ENCODE measurements at places on chromosomes 12 and 14.

DNA sequence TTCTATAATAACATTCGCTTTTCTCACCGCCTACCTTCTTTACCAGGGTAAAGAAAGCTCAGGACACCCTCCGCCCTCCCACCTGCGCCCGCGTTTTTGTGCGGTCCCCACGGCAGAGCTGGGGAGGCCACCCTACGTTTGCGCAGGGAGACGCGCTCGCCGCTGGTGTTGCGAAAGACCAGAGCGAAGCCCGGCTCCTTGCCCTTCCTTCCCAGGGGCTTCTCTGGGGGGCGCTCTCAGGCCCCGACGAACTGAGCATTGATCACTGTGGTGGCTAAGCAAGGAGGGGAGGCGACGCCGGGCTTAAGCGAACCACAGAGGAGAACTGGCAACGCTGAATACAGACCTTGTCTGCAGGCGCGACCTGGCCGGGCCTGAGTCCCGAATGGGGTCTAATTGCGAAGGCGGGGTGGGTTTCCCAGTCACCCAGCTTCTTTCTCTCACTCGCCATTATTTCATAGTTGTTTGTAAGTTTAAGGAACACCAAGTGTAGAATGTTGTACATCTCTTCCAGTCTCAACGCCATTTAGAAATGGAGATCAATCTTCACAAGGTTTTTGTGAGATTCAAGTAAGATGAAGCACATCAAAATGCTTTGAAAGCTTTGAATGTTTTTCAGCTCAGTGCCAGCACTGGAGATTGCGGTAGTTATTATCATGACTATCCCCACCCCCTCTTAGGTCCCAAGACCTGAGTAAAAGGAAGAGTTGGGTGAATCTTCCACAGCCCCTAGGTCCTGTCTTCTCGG, 1.7 kb upstream of the NKX2-1 start:
- no peak for ATAC-seq

- ATAC-seq = no peak
These were observed 36.3 kb downstream of the PPP2R5C start for GRCh38 chr14:101797856-101798255.

DNA sequence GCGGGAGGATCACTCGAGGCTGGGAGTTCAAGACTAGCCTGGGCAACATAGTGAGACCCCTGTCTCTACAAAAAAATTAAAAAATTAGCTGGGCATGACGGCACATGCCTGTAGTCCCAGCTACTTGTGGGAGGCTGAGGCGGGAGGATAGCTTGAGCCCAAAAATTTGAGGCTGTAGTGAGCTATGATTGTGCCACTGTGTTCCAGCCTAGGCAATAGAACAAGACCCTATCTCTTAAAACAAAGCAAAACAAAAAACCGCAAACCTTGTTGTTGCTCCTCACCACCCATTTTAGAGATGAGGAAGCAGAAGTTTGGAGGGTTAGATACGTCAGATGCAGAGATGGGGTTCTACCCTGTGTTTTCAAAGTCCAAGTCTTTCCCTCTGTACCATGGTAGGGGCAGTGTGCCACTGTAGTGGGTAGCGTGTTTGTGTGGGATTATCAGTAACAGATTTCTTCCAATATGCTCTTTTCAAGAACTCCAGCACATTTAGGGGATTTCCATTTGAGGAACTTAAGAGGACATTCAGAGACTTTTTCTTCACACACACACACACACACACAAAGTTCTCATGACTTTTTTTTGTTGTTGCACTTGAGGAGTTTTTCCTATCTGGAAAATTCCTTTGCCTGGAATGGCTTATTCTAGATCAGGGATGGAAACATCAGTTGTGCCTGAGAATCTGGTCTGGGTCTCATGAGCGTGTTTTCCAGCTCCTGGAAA, 186.5 kb downstream of the CHST11 start:
- peak; percentile 44 for ATAC-seq

DNA sequence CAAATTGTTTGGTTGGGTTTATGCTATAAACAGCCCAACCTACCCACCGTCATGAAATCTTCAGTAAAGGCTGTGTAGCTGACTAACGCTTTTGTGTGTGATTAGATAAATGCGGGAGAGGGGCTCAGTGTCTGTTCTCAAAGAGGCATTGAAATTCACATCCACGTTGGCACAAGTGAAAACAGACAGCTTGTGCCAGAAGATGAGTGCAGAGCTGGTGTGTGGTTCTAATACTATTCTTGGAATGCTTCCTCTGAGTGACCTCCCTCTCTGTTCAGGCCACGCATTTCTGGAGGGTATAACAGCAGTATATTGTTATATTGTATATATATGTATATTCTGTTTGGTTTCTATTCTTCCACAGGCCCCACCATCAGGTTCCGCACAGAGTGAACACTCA, 263.8 kb downstream of the APAF1 start:
- ATAC-seq = no peak

DNA sequence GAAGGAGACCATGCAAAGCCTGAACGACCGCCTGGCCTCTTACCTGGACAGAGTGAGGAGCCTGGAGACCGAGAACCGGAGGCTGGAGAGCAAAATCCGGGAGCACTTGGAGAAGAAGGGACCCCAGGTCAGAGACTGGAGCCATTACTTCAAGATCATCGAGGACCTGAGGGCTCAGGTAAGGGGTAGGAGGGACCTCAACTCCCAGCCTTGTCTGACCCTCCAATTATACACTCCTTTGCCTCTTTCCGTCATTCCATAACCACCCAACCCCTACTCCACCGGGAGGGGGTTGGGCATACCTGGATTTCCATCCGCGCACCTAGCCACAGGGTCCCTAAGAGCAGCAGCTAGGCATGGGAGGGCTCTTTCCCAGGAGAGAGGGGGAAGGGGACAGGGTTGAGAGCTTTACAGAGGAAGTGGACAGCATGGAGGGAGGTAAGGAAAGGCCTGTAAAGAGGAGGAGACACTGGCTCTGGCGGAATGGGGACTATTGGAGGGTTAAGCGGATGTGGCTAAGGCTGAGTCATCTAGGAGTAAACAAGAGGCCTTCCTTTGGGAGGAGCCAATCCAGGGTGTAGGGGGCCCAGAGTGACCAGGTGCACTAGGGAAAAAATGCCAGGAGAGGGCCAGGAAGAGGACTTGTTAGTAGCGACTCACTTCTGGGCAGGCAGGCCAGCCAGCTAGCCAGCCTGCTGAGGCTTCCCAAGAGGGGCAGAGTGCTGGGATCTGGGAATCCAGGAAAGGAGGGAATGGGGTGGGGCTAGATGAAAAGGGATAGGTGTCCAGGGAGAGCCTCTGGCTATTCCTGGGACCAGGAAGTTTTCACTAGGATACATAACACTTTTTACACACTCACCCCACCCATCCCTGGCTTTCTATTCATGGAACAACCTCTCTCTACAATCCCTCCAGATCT, 754 bp downstream of the KRT18 start:
- no peak for ATAC-seq

DNA sequence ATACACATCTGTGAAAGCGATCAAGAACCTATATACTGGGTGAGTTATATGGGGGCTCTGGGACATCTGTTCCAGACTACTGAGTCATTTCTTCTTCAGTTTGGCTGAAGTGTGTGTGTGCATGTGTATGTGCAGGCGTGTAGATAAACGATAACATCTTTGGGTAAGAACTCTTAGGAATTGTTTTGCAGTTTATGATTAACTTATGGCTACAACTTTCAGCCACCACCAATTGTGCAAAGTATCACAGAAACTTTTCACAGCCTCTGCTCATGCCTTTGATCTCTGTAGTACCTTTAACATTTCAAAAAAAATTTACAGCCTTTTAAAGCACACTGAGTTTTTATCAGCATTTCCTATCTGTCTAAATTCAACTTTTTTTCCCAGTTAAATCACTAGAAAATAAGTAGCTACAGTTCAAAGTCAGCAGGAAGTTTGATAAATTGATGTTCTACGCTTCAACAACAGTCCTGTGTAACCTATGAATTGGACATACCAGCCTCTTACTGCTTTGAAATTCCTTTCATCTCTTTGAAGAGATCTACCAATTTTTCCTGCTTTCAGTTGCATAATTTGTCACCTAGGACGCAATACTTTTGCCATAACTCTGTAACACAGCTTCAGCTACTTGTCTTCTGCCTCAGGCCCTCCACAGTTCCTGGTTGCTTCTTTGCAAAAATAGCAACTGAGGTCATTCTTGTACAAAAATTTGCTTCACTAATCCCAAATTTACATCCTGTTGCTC, 43.0 kb downstream of the PPM1H start:
- no peak for ATAC-seq

DNA sequence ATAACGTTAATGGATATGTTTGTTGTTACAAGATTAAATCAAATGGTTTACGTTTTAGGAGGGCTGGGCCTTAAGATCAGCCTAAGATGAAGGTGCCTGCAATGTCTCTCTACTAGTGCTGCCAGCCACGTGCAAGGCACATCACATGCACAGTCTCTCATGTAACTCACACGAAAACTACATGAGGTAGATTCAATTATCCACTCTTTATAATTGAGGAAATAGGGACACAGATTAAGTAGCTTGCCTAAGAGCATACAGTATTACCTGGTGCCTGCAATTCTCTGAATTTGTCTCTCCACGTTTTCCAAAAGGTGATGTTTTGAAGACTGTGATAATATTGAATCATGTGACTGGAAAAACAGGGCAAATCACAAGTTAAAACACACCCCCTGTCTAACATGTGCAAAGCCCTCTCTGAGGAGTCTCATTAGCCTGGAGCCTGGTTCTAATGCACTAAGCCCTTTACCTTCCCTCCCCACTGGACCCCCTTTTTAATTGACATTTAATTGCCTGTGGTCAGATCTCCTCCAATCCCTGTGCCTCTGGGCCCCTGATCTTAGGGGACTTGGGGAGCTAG, 14.6 kb upstream of the ATP2A2 start:
- no peak for ATAC-seq

DNA sequence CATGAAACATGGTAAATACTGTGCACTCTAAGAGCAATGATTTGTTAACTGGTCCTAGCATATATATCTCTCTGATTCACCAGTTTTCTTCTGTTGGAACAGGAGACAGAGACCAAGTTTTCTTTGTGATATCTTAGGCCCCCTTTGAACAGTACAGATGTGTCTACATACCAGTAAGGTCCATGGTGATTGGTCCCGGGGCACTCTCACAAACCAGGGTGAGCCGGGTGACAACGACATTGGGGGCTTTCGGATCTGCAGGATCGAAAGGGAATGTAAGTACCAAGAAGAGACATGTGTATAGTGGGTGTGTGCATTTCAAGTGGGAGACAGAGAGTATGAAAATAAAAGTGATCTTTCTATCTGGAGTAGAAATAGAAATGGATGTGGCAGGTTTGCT, 11.3 kb upstream of the ERP27 start:
- ATAC-seq = no peak

GRCh38 chr12:116996621-116997020, 85.9 kb downstream of the FBXW8 start:
- no peak for ATAC-seq

- ATAC-seq = no peak
These were observed 89.1 kb upstream of the CNOT2 start for GRCh38 chr12:70154087-70154638.

DNA sequence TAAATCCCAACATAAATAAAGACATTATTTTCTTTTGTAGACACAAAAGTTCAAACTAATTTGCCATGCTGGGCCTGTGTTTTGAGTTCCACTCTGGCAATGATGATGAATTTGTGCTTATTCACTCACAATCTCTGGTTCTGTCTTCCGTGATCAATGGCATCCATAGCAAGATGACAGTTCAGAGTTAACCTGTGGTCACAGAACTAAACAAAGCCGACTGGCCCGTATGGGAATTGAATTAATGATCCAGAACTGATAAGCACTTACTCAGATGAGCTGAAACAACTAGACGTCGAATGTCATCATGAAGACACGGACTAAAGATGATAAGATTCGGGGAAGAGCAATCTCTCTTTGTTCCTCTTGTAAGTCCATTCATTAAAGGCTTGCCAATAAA, 81.6 kb downstream of the CAPZA3 start:
- ATAC-seq = no peak

DNA sequence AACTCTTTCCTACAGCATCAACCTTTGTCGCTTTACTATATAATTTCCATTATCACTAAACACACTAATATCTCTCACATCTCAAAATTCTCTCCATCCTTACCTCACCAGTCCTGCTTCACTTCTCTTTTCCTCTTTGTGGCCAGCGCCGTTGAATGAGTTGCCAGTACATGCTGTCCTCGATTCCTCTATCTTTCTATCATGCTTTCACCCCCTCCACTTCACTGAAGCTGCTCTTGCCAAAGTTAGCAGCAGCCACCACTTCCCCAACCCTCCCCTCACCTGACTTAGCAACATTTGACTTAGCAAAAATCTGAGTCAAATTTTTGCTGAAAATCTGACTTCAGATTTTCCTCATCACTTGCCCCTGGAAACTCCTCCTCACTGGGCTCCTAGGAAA, 210.4 kb downstream of the ANO6 start:
- no peak for ATAC-seq

DNA sequence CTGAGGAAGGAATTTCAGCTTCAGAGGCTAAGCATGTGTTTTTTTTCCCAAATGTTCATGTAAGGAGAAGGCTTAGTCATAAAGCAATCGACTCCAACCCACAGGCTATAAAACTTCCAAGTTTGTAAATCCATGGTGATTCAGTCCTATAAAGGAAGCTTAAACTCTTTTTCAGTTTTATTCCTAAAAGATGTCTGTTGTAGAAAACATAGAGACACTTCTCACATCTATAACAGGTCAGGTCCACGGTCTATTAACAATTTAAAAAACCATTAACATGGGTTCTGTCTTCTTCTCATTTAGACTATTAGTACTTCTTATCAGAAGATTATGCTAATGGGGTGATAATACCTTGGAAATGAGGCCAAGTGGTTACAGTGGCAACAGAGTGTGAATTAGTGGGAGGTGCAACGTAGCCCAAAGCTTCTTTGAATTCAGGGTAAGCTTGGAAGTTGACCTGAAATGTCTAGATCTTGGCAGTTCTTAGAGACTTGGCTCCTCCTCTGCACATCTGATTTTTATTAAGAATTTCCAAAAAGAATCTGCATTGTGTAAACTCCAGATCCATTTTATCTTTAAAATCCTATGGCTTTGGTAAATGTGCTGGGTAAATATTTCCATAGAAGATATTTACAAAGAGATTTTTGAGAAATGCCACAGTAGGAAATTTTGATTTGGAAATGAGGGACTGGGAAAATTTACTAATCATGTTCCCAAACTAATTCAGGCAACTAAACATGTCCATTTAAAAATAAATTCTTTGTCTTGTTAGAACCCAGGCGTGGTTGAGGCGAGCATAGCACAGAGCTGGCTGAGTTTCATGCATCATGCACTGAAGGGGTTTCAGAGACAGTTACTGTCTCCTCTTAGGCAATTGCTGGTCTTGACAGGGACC, 86.4 kb downstream of the EML1 start:
- ATAC-seq = no peak

GRCh38 chr12:6784296-6784695, 5.0 kb upstream of the CD4 start:
- peak; percentile 33 for ATAC-seq

GRCh38 chr12:31651893-31652521, 7.5 kb upstream of the ETFBKMT start:
- no peak for ATAC-seq
